ENCODE measurements at places on chromosomes 6 and 20.

DNA sequence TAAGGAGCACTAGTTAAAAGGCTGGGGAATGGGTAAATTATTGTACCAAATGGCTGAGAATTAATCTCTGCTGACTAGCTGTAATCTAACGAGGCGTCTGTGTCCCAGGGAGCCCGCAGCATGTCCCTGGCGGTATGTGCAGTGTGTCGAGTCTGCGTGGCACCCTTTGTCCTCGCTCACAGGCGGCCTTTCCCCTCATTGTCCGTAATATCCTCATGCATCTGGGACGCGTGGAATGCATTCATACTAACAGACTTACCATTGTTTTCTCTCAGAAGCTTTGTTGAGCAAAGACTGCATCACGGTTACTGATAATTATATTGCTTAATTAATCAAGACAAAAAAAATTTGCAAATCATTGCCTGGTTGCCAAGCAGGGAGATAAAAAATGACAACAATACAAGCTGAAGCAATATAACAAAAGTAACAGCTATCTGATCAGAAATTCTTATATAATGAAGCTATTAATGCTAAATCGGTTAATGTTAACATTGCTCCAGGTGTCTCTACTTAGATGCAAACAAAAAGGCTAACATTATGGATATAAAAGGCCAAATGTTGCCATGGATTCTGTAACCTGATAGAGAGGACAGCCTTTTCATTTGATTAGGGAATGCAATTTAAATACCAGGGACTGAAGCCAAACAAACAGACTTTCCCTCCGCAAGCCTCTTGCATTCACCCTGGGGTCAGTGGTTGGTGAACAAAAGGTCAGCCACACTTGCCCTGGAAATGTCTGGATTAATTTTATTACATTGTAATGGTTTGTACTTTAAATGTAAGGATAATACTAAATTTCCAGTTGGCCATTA lies 124.8 kb downstream of the INSM1 start:
- no peak for DNase-seq

DNA sequence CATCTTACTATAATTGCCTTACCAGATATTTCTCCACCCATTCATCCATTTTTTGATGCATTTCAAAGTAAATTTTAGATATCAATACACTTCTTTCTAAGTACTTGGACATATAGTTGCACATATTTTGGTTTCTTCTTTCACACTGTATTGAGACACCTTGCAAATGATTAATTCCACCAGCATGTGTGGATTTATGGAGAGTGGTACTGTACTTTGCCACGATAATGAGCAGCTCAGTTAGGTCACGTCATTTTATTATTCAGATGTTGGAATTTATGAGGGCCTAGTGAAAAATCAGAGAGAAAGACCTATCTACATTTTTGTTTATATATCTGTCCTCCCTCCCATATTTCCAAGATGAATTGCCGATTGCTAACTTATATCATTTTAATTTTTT lies 5.3 kb downstream of the NFYA start:
- DNase-seq = no peak

- no peak for DNase-seq
These were observed 17.8 kb upstream of the GSTA5 start for GRCh38 chr6:52858416-52858815.

DNA sequence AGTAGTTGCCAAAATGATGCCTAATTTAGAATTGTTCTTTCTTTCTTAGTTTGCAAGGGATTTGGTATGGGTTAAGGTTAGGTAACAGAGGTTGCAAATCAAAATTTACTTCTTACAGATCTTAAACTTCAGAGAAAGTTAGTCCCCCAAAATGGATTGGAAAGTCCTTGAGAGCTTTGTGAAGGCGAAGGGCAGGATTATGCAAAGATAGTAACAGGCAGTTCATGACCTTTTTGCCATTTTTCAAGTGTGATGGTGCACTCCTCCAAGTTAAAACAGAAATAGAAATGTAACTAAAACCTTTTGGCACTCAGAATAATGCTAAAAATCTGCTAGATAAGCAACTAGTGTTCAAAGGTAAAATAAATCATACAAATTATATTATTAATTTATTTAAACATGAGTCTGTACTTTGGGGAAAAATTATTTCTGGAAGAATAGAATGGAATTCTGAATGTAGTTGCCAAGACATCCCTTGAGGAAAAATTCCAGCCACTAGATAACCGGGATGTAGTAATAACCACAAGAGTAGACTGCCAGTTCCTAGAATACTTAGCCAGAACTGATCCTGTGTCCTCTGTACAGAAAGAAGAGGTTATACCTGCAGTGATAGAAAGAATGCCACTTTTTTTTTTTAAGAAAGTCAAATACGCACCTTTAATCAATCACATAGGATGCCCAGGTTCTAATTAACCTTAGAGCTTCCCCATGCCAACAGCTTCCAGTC lies 31.8 kb upstream of the DAAM2 start:
- DNase-seq = no peak

- DNase-seq = no peak
These were observed 131.2 kb downstream of the BCAS1 start for GRCh38 chr20:53939190-53939571.

GRCh38 chr6:170532867-170533488 lies 20.1 kb downstream of the PSMB1 start:
- no peak for DNase-seq

DNA sequence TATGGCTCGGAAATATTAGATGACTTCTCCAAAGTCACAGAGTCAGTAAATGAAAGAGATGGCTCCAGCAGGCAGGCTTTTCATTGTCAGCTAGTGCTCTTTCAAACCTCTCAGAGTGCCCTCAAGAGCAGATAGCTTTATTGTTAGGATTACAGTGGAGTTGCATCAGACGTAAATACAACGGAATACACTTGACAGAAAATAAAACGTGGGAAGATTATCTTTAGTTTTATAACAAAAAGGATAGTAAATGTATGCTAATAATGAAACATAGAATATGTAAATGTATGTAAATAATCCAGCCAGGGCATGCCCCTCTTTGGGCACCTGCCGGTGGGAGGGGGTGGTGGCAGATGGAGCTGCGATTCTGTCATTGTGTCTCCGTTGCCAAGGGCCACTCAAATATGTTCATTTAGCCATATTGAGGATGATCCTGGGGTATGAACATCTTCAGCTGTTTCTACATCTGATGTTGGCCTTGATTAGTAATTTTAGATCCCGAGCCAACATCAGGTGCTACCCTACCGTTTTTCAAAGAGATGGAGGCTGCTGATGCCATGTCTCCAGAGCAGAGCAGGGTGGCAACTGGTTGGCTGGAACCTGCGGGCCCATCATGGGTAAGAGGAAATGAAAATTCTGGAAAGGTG lies 358.3 kb upstream of the SULF2 start:
- no peak for DNase-seq

- DNase-seq = peak; percentile 54
These were observed 16.2 kb downstream of the HLA-DPB1 start for GRCh38 chr6:33091957-33092356.

DNA sequence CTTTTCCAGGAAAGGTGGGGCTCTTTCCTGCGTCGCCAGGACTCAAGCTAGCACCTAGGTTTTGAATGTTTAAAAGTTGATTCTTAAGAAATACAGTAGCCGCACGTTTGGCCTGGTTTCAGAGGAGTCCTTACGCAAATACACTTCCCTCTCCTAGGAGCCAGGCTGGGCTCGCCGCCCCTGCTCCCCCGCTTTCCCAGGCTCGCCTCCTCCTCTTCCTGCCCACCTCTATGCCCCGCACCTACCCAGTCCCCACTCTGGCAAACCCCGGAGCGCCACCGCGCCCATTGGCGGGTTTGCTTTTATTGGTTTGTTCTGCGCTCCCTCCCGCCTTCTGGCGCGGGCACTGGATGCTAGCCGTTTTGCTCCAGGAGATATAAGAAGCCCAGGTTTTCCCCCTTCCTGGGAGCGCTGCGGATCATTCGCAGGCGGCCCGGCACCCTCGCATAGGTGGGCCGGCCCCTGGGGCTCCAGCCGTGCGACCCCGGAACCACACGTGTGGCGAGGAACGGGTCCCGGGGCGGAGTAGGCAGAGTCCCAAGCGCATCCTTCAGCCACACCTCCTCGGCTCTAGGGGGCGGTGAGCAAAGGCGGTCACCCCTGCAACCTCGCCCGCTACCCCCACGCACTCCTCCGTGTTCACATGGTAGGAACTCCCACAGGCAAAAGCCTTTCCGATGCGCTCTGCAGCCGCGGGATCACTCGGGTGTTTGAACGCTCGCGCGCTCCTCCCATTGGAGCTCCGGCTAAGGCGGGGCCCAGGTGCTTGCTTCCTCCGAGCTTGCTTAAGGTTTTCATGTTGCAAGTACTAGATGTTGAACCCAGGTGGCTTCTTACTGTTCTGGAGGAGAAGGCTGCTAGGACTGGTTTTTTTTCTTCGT lies 119.0 kb downstream of the RTN4IP1 start:
- no peak for DNase-seq

GRCh38 chr6:34791164-34791700 lies 651 bp upstream of the BLTP3A start:
- DNase-seq = peak; percentile 80

DNA sequence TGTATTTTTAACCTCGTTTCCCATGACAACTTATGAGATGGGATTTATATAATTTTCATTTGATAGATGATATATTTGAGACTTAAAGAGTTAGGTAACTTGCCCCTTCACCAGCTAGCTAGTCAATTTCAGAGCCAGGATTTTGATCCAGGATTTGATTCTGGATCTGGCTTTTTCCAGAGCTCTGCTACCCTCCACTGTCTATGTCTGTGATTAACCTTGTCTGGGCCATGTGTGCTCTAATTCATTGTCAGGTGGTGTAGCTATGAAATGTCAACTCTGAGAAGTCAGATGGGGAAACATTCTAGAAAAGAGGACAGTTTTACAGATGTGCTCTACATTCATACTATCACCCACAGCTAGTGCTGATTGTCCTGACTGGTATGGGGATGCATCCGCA lies 42.5 kb upstream of the MLIP start:
- no peak for DNase-seq

DNA sequence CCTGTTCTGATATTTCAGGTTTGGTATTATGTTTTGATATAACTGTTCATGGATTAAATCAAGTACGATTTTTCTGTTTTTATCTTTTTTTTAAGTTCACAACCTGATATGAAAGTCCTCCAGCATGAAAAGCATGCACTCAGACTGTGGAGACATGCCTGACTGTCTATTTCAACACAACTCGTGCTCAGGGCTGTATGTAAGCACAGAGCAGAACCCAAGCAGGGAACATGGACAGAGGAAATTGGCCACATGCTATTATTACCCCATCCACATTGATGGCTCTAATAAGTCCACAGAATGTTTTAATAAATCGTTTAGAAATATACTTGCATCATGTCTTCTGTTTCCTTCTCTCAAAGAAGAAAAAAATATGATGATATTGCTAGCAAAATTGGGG lies 730.4 kb downstream of the C6orf118 start:
- no peak for DNase-seq

GRCh38 chr6:67880939-67881705 lies 754.0 kb upstream of the ADGRB3 start:
- DNase-seq = no peak

DNA sequence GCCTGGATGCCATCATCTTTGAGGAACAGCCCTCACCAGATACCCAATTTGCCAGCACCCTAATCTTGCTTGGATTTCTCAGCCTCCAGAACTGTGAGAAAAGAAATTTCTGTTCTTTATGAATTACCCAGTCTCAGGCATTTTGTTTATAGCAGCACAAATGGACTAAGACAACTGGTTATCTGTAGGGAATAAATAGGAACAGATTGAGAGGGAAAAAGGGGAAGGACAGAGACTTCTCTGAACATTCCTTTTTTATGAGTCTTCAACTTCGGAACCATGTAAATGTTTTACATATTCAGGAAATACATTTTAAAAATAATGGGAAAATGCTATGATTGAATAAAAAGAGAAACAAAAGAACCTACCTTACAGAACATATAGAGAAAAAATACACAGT lies 20.9 kb downstream of the KCTD20 start:
- DNase-seq = no peak

DNA sequence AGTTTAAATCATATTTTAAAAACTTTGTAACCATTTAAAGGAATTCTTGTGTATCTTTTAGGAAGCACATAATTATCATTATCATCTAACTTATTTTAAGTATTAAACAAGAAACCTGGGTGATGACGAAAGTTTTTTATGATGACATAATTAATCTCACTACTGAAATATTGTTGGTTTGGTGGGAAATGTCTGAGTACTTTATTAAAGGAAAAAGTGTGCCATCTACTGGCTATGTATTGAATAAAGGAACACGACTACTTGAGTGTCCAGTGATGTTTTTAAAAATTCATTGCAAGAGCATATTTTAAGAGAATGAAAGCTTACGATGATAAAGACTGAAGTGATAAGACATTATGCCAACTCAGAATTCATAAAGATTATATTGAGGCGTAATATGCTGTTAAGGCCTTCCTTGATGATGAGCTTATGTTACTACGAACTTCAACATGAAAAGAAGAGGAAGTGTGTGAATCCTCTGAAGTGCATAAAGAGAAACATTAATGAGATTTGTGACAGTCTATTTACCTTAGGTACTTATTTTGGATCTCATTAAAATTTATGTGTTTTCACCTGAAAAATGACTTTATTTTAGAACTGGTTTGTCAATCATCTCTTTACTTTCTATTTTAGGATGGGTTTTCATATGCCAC lies 12.0 kb upstream of the TRMT11 start:
- DNase-seq = peak; percentile 85

DNA sequence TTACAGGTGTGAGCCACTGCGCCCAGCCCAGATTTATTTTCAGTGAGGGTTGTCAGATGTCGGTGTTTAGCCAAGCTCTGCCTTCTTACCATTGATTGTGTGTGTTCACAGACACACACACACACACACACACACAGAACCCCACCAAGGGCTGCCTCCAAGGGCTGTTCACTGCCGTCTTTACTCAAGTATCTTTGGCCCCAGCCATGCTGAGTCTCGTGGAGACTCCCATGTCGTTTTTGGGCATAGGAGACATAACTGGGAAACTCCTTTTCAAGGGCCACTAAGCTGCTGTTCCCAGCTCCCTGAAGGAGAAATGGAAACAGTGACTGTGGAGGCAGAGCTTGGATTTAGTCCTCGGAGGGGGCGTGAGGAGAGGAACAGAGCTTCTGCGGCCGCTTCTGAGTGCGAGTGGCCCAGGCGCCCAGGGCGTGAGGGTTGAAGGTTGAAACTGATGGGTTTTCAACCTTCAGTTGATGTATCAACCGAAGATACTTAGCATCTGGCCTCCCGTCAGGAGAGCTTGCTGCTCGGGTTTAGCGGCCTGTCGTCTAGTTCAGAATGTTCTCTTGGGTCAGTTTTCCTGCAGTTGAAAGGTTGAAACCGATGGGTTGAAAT lies 243.6 kb downstream of the TTLL2 start:
- no peak for DNase-seq

DNA sequence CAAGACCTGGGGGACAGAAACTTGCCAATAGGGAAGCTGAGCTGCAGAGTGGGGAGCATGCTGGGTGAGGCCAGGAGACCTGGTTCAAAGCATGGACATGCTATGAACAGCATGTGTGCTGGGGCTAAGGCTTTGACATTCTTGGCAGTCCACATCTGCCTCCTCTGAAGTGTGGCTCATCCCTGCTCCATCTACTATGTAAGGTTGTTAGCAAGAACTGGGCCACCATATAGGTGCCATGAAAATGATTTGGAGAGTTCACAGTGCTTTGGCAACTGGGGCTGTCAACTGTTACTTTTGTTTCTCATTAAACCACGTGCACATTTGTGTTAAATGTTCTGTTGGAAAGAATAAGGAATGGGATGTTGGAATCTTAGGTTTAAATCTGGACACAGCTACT lies 311.1 kb downstream of the CDC5L start:
- DNase-seq = no peak
